ENCODE measurements at places on chromosomes 1 and 21. TPM values are rescaled to one million over a fixed set of nuclear protein-coding genes. Genes with fewer than 3 reads are reported as not detected.

Gene ACP6
- 38.7 TPM for total RNA-seq

- no peak for DNase-seq
Observed at GRCh38 chr1:167983797-167984420, 47.0 kb upstream of the MPC2 start.

Gene NPHS2
- total RNA-seq, result not detected

Gene VANGL2
- total RNA-seq, result 1.5 TPM

Gene FAM229A
- 12.4 TPM for total RNA-seq

Gene S100A14
- total RNA-seq, result 46.2 TPM

DNA sequence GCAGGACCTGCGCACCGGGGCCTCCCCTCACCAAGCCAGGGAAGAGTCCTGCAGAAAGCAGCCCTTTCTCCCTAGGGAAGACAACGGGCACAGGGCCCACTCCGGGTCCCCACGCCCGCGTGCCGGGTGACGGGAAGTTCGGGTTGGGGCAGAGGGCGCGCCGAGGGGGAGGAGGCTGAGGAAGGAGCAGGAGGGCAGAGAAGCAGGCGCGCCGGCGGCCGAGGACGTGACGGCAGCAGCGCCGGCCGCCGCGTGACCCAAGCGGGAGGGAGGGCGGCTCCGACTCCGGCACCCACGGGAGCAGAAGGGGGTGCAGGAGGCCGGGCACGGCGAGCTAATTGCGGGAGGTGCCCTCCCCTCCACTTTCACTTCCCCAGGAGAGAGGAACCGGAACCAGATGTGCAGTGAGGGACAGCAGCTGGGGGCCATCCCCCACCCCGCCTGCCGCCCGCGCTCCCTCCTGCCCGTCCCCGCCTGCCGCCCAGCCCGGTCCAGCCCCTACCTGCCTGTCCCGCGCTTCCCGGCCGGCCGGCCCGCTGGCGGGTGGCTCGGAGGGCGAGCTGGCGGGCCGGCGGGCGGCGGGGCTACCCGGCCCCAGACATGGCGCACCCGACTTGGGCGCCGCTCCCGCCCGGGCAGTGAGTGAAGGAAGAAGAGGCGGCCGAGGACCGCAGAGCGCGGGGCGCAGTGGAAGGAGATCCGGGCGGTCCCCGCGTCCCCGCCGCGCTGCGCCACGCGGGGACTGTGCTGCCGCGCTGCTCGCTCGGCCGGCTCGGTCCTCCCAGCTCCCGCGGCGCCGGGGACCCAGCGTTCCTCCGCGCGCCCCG, 510 bp downstream of the DENND4B start:
- DNase-seq, result peak; percentile 65

DNA sequence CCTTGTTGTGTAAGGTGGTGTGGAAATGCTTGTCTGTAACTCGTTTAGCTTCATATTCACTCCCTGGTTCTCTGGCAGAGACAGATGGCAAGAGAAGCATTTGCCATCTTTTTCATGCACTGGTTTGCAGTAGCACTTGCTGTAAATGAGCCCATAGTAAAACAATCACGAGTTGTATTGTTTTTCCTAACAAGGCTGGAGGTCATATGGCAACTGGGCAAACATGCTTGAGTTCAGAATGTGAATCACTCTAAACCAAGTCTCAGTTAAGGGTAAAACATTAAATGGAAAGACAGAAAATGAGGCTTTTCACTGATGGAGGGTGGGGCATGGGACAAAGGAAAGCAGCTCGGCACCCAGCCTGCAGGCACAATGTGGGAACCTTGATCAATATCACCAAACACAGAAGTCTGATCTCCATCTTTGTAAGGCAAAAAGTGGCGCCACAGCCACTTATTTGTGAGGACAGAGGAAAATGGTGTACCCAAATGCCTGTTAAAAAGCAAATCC, 26.5 kb upstream of the LPAR3 start:
- DNase-seq, result no peak

Gene AMY1B
- not detected for total RNA-seq

DNA sequence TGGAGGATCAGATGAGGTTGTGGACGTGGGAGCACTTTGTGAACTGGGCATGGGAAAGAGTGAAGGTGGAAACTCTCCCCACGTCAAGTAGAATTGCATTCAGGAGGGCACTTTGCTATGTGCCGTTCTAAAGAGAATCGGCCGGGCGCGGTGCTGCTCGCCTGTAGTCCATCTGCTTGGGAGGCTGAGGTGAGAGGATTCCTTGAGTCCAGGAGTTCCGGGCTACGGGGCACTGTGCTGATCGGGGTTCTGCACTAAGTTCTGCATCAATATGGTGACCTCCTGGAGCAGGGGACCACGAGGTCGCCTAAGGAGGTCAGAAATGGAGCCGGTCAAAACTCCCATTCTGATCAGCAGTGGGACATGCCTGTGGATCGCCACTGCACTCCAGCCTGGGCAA, 141.9 kb downstream of the PEX14 start:
- DNase-seq, result no peak

- no peak for DNase-seq
Observed at GRCh38 chr1:215606036-215606435, 38.9 kb downstream of the KCTD3 start.

GRCh38 chr21:35075546-35075945, 26.4 kb upstream of the RUNX1 start:
- no peak for DNase-seq

- peak; percentile 87 for DNase-seq
Observed at GRCh38 chr1:17606826-17607440, 67.4 kb downstream of the ARHGEF10L start.

Gene TMPRSS15
- not detected for total RNA-seq

DNA sequence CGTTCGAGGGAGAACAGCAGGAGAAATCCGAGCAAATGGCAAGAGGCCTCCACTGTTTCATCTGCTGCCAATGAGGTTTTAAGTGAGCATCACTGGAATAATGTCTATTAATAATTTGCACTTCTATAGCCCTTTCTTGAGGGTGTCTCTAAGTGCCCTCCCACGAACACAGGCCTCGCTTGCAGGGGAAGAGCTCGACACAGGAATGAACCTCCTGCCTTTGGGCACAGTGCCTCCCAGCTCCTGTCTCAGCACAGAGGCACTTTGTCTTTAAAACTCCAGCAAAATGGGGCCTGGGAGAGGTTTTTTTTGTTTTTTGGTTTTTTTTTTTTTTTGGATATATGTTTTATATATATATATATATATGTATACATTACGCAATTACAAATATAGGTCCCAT, 56.6 kb downstream of the OLIG1 start:
- DNase-seq, result no peak

GRCh38 chr1:32897082-32898049, 3.8 kb downstream of the TMEM54 start:
- no peak for DNase-seq

DNA sequence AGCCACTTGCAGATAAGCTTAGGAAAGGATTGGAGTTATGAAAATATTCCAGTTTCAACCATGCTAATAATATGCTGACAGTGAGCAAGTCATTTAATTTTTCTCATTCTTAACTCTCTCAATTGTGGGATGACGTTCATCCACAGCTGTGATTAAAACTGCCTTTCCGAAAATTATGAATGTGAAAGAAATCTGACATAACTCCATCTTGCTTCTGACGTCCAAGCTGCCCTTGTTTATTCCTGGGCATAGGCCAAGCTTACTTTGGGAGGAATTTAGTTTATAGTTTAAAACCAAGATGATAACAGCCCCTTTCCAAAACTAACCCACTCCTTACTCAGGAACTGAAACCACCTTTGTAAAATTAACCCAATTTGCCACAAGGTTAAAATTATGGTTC, 11.0 kb upstream of the RGS18 start:
- no peak for DNase-seq

Gene OR2W3
- not detected for total RNA-seq

GRCh38 chr1:228723287-228723686, 12.0 kb upstream of the RHOU start:
- DNase-seq, result no peak

GRCh38 chr1:63033211-63033610, 249.3 kb downstream of the ATG4C start:
- no peak for DNase-seq

GRCh38 chr1:201598396-201598795, 59.5 kb downstream of the NAV1 start:
- DNase-seq, result no peak

DNA sequence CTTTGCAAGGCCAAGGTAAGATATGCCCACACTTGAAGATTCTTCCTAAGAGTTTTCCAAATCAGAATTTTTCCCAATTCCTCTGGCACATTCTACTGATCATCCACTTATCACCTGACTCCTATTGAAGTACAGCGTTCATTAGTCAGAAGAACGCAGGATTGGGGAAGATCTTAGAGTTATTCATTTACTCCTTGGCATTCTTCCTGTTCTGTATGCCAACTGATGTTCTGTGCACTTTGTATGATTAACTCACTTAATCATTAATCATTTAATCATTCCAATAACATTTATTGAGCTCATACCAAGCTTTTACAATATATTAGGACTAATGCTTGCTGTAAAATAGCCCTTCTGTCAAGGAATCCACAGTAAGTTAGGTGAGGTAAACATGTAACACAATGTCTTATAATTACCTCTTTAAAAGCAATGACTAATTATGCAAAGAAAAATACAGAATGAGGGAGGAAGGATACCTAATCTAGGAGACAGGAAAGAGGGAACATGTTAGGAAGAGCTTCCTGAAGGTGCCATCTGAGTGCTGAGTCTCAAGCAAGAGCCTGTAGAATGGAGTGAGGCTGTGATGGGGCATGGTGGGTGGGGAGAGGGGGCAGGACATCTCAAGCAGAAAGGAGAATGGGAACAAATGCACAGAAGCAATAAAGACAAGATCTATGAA, 71.1 kb upstream of the DPT start:
- peak; percentile 84 for DNase-seq

GRCh38 chr21:36035381-36035791, 24.9 kb downstream of the SETD4 start:
- no peak for DNase-seq

Gene PPT1
- total RNA-seq, result 56.2 TPM

DNA sequence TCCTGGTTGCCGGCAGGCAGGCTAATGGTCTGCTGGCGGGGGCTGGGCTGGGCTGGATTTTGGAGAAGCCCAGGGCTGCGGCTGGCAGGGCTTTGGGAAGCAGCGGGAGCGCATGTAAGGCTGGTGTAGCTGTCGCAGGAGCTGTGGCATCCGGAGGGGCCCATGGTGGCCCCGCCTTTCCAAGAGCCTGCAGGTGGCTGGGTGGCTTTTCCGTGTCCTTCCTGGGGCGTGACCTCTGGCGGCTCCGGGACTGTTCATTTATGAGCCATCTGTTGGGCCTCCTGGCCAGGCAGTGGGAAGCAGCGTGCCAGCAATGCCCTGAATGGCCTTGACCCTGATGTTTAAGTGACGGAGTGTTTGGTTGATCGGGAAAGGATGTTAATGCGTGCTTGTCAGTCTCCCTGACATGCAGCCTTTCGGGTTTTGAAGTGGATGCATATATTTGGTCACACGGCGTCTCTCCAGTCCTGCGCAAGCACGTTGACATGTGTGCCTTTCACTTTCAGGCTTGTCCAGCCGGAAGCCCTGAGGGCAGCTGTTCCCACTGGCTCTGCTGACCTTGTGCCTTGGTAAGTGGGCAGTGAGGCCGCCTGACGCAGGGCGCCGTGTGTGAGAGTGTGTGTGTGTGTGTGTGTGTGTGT, 38.5 kb downstream of the AGPAT3 start:
- peak; percentile 37 for DNase-seq

DNA sequence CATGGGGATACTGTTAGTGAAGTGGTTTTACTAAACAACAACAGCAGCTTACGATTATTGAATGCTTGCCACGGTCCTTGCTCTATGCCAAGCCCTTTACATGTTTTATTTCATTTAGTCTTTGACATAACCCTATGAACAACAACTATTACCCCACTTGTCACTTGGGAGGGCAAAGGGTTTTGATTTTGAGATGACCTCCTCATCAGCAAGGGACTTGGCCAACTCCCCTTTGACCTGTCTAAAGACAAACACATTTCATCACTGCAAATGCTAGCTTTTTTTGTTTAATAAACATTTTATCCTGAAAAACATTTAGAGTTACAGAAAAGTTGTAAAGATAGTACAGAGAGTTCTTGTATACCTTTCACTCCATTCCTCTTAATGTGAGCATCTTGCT, 152.5 kb upstream of the WNT4 start:
- DNase-seq, result no peak

- peak; percentile 72 for DNase-seq
Observed at GRCh38 chr1:6246497-6247467, 2.8 kb downstream of the HES3 start.

Gene TENT5C
- 0.13 TPM for total RNA-seq

Gene SLC9C2
- total RNA-seq, result not detected

- peak; percentile 87 for DNase-seq
Observed at GRCh38 chr1:3456449-3456963, 2.0 kb downstream of the ARHGEF16 start.

DNA sequence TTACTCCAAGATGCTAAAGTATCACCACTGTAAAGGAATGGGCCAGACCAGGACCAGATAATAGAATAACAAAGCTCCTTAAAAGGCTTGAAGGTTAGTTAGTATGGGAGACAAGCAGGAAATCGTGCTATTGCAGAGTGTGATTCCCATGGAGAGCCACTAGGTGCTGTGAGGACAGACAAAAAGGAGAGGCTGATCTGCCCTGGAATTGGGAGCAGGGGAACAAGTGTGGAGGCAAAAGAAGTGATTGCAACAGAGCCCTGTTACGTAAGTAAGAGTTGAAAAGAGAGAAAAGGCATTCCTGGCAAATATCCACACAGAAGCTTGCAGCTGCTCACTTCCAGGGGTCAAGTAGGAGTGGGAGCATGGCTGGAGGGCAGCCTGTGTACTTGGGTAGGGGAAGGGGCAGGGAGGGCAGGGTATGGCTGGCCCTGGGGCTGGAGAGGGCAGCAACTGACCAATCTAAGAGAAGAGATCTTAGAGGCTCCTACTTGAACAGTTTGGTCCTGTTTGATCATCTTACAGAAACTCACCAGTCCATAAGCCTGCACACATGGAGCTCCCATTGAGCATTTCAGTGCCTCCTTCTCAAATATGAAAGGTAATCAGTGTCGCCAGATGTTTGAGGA, 207.7 kb upstream of the GJB5 start:
- peak; percentile 35 for DNase-seq

DNA sequence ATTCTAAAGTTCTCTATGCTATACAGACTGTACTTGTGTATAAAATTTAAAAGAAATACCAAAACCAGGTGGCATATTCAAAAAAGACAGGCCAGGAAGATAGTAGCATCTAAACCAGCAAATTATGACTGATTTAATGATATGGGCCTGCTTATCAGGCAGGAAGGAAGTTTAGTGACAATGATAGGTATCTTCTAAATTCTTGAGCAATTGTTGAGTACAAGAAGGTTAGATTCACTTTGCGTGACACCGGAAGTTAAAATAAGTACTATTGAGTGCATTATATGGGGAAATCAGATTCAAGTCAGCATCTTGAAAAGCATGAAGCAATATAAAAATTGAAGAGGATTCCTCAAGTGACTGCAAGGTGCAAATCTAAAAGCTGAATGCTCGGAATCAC, 186.8 kb upstream of the RGS18 start:
- no peak for DNase-seq

DNA sequence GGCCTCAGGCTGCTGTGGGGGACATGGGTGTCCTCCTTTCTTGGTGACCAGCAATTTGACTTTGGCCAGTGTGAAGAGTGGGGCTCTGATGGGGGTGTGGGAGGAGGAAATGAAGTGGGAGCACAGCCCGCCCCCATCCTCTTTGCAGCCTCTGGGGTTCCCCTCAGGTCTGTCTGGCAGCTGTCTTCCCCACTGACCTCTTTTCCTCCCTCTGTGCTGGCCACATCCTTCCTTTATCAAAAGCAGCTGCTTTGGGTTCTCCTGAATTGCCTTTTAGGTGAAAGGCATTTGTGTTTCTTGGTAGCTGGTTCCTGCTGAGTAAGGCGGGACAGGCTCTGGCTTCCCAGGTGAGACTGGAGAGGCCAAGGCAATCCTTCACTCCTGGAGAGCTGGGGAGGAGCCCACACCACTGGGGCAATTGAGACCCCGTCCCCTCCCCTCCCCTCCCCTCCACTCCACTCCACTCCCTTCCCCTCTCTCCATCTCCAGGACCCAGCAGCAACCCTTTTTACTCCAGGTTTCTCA, 24.9 kb downstream of the PCAT6 start:
- no peak for DNase-seq
